ENCODE measurements at places on chromosomes 2 and 18. TPM values are rescaled to one million over a fixed set of nuclear protein-coding genes. Genes with fewer than 3 reads are reported as not detected.
A peak's percentile ranks its signal among the peaks of the same experiment; 100 is the strongest.

Gene TTL
- total RNA-seq, result 25.0 TPM

Gene CPLX4
- not detected for total RNA-seq

Gene SMAD7
- 12.6 TPM for total RNA-seq

Gene TBC1D8
- total RNA-seq, result 5.1 TPM

Gene ALK
- total RNA-seq, result 0.37 TPM

Gene MYO5B
- total RNA-seq, result 5.5 TPM

Gene VWA3B
- total RNA-seq, result not detected

- DNase-seq, result no peak
Observed at GRCh38 chr18:22219568-22220355, 50.4 kb downstream of the GATA6 start.

- DNase-seq, result no peak
Observed at GRCh38 chr18:55286257-55286825, 301.7 kb downstream of the TCF4 start.

GRCh38 chr2:191617575-191617974, 60.4 kb upstream of the NABP1 start:
- DNase-seq, result peak; percentile 71

DNA sequence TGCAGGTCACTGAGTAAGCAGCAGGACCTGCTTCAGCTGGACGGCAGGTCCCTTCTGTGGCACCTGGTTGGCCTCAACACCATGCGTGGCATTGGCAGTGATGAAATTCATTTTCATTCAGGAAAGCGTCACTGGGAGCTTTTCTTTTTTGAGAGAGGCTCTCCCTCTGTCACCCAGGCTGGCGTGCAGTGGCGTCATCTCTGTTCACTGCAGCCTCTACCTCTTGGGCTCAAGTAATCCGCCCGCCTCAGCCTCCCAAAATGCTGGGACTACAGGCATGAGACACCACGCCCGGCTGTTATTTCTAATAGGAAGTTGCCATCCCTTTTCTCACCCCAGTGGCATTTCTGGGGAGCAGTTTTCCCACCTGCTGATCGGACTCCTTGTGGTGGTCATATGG, 39.3 kb downstream of the NCK2 start:
- no peak for DNase-seq

DNA sequence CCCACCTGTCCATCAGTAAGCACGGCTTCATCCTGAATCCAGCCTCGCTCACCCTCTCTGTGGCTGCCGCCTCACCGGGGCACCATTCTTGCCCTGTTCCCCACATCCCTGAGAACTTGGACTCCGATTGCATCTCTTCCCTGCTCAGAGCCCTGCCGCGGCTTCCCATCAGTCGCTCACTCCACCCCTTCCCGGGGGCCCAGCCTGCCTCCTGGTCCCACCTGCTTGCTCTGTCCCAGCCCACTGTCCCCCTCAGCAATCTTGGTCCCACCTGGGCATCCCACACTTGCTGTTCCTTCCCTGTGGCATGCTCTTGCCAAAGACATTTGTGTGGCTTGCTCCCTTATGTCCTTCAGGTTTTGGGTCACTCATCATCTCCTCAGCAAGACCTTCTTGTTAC, 56.3 kb downstream of the GREB1 start:
- no peak for DNase-seq

DNA sequence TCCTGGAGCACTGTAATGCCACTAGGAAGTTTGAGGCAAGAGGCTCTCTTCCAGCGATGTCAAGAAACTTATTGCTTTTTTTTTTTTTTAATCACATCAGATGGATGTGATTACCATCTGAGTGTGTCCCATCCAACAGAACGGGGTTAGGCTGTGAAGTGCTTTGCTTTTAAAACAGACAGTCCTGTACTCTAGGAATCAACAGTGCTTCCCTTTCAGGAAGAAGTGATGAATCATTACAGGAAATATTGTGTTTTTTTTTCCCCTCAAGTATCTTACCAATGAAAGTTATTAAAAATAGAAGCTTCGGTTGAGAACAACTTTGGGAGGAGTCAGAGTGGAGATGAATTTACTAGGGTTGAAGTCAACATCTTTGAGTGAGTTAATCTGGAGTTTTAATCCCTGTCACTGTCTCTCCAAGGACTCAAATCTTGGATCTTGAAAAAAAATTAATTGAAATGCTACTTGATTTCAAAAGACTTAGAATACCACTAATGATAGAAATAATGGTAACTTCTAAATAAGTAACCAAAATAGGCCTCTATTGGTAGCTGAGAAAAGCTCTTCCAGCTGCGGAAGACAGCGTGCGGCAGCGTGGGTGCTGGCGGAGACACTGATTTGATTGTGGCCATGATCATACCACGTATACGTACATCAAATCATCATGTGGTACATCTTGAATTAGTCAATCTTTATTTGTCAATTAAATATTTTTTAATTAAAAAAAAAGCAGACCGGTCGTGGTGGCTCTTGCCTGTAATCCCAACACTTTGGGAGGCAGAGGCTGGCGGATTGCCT, 45.5 kb downstream of the GATA6 start:
- peak; percentile 54 for DNase-seq

DNA sequence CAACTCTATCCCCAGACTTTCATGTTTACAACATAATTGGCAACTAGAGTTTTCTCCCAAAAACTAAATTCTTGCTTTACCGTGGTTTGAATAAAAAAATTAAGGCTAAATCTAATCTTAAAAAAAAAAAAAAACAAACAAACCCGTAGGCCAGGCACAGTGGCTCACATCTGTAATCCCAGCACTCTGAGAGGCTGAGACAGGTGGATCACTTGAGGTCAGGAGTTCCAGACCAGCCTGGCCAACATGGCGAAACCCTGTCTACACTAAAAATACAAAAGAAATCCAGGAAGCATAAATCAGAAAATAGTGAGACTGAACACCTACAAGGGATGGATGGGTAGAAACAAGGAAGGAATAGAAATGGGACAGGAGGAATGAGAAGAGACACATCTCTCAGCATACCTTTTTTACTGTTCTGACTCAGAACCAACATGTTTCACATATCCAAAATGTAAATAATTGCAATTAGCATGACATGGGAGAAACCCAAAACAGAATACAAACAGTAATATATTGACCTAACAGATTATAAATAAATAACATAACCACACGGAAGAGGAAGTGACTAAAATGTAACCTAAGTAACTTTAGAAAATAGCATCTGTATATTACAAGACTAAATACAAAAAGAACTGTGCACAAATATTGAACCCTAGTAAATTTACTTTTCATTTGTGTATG, 17.5 kb downstream of the MGAT4A start:
- no peak for DNase-seq

- DNase-seq, result no peak
Observed at GRCh38 chr2:31999438-31999837, 11.4 kb downstream of the MEMO1 start.

GRCh38 chr2:239722760-239723470, 302.2 kb downstream of the NDUFA10 start:
- no peak for DNase-seq

DNA sequence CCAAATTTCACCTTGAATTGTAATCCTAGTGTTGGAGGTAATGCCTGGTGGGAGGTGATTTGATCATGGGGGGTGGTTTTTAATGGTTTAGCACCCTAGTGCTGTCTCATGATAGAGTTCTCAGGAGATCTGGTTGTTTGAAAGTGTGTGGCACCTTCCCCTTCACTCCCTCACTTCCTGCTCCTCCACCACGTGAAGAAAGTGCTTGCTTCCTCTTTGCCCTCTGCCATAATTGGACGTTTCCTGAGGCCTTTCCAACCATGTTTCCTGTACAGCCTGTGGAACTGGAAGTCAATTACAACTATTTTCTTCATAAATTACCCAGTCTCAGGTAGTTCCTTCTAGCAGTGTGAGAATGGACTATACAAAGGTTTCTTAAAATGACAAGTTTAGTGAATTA, 251.8 kb upstream of the NETO1 start:
- DNase-seq, result no peak
